Stimulated activated naive CD8-positive, alpha-beta T cell treated with anti-CD3 and anti-CD28 coated beads, Interleukin-15, Interleukin-2, amounts not matched to agents 100 U/mL and 50 U/mL, for 24 hours (primary cell): ENCODE measurements at places on chromosomes 7 and 10.

DNA sequence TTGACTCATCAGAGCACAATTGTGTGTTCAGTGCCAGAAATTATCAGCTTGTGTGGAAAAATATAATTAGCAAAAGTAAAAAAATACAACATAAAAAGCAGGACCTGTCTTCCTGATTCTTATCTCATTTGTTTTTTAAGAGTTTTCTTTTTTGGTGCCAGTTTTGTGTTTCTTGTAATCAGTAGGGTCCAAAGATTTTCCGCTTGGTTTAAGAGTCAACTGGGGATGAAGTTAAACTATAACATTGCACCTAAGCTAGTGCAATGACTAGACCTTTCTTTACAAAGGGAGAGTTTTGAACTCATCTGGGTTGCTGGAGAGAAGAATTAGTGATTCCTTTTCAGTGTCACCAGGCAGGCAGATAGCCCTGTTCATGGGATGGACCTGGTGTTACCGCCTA, 113.4 kb downstream of the PLPP4 start:
- DNase-seq, result no peak

DNA sequence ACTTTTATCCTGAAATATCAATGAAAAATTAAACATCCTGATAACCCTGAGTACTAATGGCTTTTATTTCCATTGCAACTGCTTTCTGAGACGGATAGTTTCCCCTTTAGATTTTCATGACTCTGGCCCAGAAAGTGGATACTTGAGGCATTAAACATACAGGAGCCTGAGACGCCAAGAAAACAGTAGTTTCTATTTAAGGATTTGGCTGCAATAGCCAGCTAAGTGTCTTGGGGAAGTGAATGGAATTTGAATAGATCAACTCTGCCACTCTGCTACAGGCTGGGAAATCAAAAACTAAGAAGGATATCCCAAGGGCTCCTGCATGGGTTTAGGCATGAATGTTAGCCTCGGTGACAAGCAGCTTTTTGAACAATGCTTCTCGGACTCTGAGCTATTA, 24.7 kb upstream of the GPAM start:
- no peak for DNase-seq

DNA sequence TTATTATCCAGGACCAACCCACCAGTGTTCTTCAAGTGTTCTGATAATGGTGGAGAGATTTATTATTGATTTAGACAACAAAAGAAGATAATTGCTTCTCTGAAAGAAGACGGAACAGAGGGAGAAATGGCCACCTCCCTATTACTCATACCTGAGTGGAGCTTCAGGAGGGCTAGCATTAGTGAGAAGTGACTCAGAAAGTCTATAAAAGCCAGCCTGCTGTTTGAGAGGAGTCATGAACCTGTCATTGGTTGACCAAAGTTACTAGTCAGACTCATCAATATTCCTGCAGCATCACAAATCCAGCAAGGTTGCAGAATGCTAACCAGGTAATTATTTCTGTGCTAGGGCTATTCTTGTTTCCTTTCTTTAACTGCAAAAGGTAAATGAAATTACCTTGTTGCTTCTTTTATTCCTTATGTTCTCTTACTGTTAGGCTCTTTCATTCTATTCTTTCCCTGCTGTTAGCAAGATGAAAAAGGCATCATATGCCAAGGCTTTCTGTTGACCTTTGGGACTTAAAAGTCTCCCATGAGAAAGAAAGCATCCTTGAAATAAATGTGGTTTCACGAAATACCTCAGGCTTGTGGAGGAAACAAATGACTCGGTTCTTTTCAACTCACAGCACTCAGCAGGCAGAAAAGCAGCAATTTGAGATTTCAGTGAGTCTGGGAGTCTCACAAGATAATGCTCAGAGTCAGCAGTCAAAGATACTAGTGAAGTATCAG, 256.4 kb upstream of the PHYHIPL start:
- no peak for DNase-seq

GRCh38 chr10:77051837-77052236, 585.8 kb downstream of the KCNMA1 start:
- DNase-seq, result no peak

GRCh38 chr7:36670585-36671431, 53.5 kb downstream of the AOAH start:
- DNase-seq, result peak; percentile 71

DNA sequence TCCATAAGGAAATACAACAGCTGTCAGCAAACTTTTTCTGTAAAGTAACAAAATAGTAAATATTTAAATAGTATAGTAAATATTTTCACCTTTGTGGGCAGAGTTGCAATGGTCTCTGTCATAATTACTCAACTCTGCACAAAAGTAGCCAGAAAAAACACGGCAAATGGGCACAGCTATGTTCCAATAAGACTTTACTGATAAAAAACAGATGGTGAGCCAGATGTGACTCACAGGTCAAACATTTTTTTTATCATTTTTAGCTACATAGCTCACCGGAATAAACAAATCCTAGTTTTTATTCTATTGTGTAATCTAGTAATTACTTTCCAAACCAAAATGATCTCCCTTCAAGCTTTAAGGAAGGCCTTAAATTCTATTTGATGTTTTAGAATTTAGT, 55.3 kb downstream of the NCAPG2 start:
- no peak for DNase-seq

DNA sequence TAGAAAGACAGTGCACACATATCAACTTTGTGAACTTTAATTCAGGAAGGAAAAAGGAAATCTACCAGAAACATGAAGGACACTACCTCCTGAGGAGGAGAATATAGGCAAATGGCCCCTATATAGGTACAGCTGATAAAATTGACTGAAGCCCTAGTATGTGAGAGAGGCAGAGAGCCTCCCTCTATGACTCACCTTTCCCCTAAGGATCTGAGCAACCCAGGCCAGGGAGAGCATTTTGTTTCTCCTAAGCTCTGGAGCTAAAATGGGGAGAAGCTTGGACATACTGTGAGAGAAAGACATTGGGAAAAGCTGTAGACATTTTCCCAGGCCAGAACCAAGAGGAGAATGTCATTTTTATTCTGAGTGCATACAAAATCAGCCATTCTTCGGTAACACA, 303.5 kb downstream of the AHR start:
- no peak for DNase-seq

DNA sequence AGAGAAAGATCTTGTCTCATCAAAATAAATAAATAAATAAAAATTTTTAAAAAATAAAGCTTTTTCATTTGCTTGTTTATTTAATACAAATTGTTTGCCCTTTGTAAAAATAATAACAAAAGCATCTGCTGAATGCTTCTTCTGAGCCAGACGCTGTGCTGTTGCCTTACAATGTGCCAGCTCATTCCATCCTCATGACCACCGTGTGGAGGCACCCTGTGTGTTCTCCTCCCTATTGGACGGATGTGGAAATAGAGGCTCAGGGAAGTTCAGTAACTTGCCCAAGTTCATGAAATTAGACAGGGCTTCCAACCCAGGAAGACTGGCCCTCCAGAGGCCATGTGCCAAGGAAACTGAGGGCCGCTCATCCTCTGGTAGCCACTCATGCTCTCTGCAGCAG, 120.6 kb downstream of the SH3PXD2A start:
- no peak for DNase-seq

DNA sequence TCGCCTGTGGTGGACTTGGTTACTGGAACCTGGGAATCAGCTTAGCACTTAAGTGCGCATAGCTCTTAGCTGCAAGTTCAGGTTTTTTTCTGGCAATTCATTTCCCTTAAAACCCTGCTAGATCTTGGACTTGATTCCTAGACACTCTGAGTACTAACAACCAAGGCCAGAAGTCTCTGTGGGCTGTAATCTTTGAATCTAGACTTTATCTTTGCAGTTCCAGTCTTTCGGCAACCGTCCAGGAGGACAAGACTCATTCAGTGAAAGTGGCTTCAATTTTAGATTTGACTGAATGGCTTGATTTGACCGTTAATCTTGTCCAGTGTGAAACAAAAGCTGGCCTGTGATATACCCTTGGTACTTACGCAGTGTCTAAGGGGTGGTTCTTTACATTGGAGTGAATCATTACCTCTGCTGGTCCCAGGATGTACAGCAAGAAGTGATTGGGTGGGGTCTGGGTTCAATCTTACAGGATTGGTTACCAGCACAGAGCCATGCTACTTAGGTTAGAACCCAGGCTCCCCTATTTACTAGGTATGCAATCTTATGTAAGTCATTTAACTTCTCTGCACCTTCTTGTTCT, 16.4 kb downstream of the PTTG1IP2 start:
- no peak for DNase-seq

DNA sequence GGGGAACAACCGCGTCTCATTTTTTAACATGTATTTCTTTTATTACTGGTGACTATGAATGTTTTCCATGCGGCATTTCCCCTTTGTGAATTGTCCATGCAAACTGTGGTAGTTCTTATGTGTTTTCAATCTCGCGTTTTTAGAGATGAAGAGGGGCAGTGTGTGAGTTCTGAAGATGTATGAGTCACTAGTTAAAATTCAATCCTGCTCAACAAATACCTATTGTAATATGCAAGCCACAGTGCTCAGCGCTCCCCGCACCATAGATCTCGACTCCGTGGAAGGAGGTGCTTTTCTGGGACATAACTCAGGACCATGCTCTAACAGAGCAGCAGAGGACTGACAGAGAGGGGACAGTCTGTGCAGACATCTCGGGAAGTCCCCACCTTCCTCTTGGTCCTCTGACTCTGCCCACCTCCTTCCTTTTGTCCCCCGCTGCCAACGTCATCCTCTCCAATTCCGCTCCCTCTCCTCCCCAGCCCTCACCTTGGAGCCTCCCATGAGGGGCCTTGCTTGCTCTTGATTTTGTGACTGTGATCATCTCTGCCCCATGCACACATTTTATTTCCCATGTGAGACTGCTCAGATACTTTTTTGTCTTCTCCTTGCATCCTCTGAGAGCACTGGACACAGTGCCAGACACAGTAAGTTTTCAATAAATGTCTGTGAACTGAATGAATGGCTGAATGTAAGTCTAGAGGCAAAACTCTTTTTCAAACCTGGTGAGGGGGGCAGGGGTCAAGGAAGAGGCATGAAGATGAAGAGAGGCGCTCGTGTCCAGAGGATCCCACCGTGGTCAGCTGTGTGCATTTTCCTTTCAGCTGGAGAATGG, 42.7 kb upstream of the PLEKHA1 start:
- DNase-seq, result no peak

GRCh38 chr10:111435871-111436270, 359.0 kb downstream of the ADRA2A start:
- no peak for DNase-seq

- no peak for DNase-seq
Measured at GRCh38 chr10:91598211-91598977, 34.5 kb downstream of the PPP1R3C start.

DNA sequence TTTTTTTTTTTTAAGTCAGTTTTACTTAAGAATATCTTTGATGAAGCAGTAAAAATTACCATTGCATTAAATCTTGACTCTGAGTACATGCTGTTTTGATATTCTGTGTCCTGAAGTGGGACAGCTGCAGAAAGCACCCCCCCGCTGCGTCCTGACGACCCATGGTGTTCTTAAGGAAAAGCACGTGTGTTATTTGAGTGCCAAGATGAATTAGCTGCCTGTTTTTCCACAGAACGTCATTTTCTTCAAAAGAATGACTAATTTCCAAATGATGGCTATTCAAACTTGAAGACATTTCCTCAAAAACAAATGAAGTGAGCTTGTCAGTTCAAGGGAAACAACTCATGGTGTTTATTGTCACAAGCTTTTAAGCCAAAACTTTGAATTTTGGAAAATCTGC, 45.9 kb downstream of the CREM start:
- DNase-seq, result no peak

DNA sequence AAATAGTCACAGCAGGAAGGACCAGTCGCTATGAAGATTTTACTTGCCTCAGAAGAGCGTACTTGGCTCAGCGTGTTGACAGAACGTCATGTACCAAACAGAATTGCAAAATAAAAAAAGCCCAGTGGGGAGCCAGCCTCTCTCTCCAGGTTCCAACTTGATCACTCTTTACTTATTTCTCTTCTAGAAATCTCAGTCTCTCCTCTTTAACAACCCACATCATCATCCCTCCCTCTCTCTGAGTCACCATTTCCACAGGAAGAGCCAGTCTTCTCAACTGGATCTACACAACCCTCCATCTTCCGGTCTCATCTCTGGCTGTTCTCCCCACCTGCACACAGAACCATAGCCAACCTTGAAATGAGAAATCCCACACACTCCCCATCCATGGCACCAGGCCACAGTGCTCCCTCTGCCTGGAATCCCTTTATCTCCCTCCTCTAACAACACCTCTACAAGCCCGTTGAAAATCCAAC, 718.3 kb downstream of the GRID1 start:
- no peak for DNase-seq

DNA sequence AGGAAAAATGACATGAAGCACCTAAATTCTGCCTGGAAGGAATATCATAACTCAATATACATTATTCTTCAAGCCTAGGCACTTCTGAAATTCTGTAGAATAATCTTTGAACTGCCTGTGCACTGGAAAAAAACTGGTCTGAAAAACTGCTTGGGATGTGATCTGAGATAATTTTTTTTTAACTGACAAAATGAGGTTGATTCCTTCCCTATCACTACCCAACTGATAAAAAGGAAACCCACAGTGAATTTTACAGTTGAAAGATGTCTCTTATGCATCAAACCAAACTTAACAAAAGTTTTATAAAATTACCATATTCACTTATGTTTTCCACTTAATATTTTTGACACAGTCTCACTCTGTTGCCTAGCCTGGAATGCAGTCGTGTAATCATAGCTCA, 67.2 kb upstream of the FAM133B start:
- DNase-seq, result no peak

GRCh38 chr10:132540456-132540855, 2.9 kb downstream of the INPP5A start:
- no peak for DNase-seq

DNA sequence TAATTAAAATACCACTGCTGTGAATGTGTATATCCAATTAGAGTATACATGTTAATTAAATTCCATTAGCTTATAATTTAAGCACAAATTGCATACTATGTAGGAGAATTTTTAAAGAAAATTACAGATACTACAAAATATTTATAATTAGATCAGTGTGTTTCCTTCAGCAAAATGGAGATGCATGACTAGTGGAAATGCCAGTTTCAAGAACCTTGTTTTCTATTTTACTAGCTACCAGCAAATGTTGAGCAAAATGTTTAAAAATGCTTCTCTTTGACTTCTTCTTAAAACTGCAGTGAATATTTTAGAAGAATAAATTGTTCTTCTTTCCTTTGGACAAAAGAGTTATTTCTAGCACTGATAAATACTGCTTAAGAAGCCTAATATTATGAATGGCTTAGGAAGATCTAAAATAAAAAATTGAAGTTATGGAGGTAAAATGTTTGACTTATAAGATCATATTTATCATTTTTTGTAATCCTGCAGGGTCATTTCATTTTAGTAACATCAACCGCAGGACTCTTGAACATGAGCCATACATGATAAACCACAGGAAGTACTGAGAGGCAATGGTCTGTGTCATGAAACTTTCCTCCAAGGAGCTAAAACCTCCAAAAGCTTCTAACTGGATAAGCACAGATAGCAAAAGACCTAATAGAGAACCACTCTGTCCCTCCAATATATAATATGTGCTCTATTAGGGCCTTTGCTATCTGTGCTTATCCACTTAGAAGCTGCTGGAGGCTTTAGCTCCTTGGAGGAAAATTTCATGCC, 1066.0 kb upstream of the CELF2 start:
- DNase-seq, result no peak

GRCh38 chr10:91652364-91652763, 19.5 kb upstream of the PPP1R3C start:
- DNase-seq, result no peak
